ENCODE measurements at places on chromosomes 16 and 17.

DNA sequence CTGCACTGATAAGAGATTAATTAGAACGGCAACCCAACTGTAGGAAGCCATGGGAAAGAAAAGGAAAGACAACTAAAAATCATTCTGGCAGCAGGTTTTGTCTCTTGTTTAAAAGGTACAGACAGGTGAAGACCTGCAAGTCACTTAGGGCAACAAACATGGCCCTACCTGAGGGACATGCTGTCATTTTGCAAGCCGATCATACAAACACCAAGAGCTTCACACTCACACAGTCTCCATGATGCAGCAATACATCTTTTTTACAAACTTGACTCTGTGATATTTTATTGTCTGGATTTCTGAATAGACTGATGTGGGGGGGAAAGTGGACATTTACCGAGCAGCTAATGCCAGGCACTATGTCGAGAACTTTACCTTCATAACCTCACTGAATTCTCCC is 101.8 kb downstream of the PARN start:
- DNase-seq = no peak

GRCh38 chr16:61575617-61576016 is 460.6 kb downstream of the CDH8 start:
- DNase-seq = no peak

GRCh38 chr17:40171750-40172149 is 5.5 kb upstream of the RAPGEFL1 start:
- DNase-seq = no peak

- DNase-seq = no peak
These were observed 60.4 kb upstream of the MMP2 start for GRCh38 chr16:55418586-55418985.

DNA sequence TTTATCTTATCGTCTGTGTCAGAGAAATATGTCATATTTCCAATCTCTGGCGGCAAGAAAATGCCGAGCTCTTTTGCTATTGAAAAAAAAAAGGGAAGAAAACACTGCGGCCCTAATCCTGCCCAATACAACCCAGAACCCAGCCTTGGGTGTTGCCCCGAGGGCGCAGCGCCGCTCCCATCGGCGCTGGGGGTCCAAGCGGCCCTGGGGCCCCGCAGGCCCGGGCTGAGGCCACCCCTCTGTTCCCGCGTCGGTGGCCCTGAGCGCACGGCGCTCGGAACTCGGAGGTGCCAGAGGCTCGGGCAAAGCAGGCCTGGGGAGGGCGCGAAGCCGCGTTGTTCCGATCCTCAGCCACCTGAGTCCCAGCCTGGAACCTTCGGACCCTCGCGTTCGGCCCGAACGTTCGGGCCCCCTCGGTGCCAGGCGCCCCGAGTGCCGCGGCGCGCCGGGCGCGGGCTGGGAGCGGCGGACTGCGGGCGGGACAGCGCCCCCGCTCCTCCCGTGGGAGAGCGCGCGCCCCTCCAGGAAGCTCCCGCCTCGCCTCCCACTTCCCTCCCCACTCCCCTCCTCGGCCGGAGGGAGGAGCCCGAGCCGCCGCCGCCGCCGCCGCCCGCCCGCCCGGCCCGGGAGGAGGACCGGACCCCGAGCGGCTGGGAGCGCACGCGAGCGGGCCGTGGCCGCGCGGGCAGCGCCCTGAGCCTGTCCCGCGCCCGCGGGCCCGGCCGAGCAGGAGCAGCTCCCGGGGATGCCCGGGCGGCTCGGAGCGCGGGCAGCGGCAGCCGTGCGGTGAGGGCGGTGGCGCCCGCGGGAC is at the start of gene CPNE2:
Gene CPNE2, plus strand, starts transcription at position 609 of the 811 bp plus-strand sequence. CDS start 18,160 bp downstream, outside the sequence.
- peak; percentile 29 for DNase-seq

DNA sequence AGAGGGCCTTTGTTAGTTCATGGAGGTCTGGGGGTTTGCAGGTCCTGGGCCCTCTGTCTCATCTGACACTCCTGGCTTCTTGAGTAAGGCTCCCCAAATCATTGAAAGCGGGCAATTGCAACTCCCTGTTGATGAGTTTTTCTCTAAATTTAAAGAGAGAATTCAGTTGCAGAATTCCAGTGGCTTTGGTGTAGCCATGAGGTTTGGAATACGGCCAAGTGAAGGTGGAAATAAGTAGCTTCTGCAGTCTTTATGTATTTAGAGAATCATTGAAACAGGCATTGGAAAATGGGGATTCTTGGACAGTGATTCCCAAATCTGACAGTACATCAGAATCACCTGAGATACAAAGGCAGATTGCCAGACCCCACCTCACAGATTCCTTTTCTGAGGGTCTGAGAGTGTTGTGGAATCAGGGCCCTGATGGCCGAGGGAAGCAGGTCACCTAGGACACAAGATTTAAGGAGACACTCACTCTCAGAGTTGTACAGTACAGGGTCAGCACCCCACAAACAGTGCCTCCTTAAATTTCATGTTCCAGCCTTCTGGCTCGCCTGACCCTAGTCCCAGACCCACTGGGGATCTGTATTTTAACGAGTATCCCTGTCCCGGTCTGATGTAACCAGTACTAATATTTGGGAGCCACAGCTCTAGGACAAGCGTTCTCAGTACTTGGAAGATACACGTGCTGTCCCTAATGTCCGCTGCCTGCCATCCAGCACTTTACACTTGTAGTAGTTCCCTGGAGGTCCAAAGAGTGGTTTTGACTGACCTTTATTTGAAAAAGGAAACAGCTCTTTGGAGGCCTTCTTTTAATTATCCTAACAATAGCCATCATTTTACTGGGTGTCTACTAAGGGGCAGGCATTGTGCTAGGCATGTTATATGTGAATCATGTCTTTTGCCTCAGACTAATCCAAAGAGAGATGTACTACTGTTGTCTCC is 37.8 kb downstream of the YPEL2 start:
- DNase-seq = no peak

- no peak for DNase-seq
These were observed 30.9 kb upstream of the DUSP14 start for GRCh38 chr17:37458805-37459204.

GRCh38 chr17:65243838-65244625 is 106.9 kb downstream of the RGS9 start:
- no peak for DNase-seq
